ENCODE measurements at places on chromosomes 16 and 17.
A peak's percentile ranks its signal among the peaks of the same experiment; 100 is the strongest.

GRCh38 chr17:49557312-49558024 is 18.2 kb upstream of the NXPH3 start:
- DNase-seq, result peak; percentile 56

- no peak for DNase-seq
These were observed 10.2 kb downstream of the ARSG start for GRCh38 chr17:68301438-68301959.

DNA sequence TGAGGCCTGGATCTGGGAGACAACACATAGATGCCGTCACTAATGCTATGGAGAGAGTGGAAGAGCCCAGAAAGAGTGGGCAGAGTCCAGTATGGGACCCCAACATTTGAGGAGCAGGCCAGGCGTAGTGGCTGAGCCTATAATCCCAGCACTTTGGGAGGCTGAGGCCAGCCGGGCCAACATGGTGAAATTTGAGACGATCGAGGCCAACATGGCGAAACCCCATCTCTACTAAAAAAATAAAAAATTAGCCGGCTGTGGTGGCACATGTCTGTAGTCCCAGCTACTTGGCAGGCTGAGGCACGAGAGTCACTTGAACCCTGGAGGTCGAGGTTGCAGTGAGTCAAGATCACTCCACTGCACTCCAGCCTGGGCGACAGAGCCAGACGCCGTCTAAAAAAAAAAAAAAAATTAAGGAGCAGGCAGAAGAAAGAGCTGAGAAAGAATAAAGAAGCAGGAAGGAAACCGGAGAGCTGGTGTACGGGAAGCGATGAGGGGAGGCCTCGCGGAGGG is 6.0 kb upstream of the DNAI2 start:
- DNase-seq, result no peak

- no peak for DNase-seq
These were observed 15.4 kb upstream of the ENPP7 start for GRCh38 chr17:79715098-79715942.

- DNase-seq, result peak; percentile 16
These were observed 296.7 kb upstream of the IRX5 start for GRCh38 chr16:54633943-54634362.

GRCh38 chr17:77959126-77959925 is 823 bp downstream of the TNRC6C start:
- peak; percentile 14 for DNase-seq

DNA sequence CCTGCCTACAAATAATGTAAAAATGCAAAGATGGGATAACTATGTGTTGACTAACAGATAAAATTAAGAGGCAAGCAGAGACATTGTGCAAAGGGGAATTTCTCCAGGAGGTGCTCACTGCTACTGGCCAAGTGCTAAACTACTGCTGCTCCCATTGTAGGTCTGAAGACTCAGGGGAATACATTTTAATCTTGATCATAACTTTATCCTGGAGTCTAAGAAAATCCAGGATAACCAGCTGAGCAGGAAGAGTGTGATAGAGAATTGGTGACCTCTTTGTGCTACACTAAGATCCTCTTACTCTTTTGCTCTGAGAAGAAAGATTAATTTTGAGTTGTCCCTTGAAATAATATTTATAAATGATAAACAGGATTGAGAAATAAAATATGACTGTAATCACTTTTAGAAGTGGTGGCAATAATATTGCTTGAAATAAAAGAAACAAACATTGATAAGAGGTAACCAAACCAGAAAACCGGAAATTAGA is 5.9 kb downstream of the RNF43 start:
- no peak for DNase-seq

DNA sequence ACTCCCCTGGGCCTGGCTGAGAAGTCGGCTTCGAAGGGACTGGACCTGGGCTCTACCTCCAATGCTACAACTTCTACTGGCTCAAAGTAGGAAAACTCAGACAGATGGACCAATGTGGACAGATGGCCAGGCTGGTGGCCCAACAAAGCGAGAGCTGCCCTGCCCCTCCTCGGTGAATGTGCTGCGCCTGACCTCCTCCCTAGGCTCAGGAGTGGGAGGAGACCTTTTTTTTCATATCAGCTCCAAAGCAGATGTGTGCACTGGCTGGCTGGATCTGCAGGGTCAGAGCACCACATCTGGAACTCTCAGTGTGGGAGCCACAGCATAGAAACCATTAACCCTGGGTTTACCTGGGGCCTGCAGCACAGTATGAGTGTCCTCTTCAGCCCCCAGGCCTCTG is 20.8 kb downstream of the ATP6V0D1 start:
- DNase-seq, result no peak

GRCh38 chr17:22671110-22671509 is 978.8 kb downstream of the KCNJ18 start:
- no peak for DNase-seq

DNA sequence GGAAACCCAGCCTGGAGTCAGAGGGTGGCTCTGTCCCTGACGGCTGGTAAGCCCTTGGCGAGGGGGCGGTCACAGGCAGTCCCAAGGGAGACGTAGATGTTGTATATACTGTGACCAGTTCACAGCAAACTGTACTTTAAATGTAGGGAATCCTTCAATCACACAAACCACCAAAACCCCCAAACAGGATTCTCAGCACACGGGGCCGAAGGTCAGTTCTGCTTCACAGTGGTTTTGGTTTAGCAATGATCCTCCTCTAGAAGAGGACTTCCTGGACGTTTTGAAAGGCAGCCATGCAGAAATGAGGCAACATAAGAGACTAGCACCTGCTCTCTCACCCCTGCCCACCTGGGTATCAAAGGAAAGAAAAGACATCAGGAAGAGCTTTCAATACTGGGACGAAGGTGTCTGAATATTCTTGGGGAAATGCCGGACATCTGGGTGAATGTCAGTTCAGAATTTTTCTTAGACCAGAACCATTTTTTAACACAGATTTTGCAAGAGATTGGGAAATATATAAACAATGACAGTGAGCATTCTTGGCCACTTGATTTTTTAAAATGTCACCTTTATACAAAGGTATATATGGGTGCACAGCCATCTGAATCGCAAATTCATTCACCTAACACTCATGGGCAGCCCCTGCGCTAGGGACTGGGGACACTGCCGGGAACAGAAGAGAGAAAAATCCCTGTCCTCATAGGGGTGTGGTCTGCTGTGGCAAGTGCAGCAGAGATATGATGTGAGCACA is 74.2 kb downstream of the CRISPLD2 start:
- DNase-seq, result no peak
